ENCODE measurements at places on chromosomes 1 and 21.

DNA sequence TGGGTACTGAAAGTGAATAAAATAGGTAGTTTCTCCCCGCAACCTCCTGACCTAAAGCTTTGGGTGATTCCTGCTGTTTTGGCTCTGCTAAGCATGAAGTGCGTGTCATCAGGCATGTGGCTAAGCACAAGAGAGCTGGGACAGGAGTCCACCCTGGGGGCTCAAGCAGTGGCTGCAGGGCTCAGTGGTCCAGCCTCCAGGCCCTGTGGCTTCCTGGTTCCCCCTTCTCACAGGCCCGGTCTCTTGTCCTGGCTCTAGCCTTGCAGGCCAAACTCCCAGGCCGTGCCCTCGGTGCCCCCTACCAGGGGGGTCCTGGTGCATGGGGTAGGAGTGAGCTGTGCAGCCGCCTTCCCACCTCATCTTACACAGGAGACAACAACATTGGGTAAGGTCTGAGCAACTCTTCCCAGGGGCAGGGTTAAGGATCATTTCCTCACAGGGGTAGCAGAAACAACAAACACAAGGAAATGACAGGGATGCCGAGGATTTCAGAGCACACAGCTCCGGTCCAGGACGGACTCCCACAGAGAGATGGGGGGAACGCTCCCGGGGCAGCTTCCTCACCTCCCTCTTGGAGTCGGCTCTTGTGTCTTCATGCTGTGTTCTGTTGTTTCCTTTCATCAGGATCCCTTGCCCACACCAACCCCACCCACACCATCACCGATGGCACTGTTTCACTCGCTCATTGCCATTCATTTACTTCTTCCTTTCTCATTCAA lies 19.8 kb upstream of the SLC2A1 start:
- DNase-seq, result no peak

DNA sequence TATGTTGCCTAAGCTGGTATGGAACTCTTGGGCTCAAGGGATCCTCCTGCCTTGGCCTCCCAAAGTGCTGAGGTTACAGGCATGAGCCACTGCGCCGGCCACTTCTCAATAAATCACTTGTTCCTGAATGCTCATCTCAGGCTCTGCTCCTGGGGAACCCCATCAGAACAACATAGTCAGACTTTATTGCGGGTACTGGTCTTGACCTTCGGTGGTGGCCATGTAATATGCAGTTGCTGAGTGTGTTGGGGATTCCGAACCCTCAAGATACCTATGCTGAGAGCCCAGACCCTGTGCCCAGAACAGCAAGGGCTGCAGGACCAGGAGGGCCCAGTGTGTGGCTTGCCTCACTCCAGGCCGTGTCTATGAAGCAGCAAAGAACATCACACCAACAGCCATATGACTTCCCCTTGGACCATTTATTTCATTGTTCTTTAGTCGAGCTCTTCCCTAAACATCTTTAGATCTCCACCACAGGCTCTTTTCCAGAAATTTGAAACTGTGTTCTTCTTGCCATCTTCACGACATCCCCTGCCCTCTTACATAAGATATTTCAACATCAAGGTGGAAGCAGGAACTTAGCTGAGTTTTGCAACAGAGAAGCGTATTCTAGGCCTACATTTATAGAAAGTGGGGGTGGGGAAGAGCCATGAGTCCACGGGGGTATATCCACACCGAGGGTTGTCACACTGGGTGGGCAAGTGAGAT lies 12.7 kb upstream of the SDHB start:
- no peak for DNase-seq

- no peak for DNase-seq
Observed at GRCh38 chr21:26961698-26962097, 5.2 kb downstream of the ADAMTS5 start.

DNA sequence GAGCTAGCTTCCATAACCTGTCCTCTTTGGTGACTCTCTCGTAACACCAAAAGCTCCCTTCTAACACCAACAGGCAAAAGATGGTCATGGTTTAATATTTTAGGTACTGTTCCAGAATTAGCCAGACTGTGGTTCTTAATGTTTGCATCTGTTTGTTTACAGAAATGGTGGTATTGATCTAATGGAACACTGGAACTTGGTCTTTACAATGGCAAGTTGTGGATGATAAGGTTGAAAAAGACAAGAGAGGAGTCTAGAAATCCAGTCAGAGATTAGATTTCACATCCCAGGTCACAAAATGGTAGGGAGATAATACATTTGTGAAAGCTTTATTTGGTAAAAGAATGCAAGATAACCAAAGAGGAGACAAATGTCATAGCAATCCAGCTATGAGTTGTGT lies 293.1 kb downstream of the SMYD3 start:
- DNase-seq, result no peak

DNA sequence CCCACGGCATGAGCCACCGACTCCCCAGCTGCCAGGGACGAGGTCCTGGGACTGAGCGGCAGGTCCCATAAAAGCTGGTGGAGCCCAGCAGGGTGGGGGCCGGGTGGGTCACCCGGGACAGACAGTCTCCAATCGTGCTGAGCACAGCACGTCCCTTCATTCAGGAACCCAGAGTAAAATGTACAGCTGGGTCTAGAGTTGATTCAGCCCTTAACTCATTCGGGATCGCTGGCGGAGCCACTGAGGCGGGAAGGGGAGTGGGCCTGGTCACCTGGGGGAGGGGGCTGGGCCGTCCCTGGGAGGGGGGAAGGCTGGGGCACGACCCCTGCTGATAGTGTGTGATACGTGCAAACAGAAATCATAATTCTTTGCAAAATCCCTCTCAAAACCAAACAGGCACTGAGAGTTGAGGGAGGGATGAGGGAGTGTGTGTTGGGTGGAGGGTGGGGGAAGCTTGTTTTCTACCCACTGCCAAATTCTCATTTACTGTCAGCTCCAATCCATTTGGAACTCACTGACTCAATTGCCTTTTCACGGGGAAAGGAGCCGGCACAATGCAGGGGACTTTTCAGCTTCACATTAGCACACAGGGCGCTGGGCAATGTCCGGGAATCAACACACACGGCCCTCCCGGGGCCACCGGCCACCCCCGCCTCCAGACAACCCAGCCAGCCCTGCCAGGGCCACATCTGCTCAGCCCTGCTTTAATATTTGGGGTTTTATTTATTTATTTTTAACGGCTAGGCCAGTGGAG lies 13.8 kb downstream of the CASZ1 start:
- no peak for DNase-seq

GRCh38 chr1:15337656-15338402 lies 71.9 kb upstream of the EFHD2 start:
- peak; percentile 38 for DNase-seq

DNA sequence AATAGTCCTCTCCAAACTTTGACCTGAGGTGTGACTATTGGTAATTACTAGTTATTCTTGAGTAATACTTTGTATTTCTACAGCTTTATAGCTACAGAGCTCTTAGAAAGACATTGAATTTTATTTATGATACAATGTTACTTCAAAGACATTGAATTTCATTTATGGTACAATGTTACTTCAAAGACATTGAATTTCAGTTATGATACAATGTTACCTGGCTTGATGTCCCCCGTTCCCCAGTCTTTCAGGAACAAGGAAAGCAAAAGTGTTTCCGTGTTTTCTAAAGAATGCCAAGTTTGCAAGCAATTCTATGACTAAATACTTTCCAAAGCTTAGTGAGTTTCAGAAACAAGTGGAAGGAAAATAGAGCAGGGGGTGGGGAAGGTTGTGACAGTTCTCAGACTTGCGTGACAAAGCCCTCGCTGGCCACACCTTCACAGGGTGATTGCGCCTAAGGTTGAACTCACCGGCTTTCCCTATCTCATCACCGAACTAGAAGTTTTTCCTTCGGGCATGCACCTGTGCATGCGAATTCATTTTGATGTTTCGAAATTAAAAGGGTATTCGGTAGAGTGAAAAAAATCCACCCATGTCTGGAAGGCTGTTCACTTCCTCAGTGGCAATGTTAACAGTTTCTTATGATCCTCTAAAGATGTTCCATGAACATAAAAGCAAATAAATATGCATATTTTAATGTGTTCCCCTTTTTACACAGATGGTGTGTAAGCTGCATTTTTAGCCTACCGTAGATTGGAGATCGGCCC lies 909 bp upstream of the PAXBP1 start:
- no peak for DNase-seq

DNA sequence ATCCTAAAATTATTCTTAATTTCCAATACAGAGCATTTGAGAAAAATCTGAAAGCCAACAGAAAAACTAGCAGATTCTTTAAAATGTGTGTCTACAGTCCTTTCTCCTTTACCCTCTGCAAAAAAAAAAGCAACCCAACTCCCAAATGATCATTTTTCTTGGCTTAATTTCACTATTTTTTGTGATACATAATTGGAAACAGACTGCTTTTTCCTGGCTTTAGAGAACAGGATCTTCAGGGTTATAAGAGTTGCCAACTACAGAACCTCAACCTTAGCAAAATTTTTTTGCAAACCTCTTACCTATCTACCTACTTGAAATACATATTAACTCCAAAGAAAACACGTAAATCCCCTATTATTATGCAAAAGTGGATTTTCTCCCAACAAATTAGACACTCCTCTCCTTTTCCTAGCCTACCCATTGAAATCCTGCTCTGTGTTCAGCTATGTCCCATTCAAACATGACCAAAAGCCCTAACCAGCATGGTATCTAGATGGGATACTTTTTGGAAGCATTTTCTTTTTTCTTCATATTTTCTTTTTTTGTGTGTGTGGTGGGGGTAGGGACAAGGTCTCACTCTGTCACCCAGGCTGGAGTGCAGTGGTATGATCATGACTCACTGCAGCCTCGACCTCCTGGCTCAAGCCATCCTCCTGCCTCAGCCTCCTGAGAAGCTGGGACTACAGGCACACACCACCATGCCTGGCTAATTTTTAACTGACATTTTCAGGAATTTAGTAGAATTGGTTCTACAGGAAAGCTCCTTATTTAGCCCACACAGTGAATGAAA lies 9.0 kb downstream of the TGFBR3 start:
- DNase-seq, result no peak

DNA sequence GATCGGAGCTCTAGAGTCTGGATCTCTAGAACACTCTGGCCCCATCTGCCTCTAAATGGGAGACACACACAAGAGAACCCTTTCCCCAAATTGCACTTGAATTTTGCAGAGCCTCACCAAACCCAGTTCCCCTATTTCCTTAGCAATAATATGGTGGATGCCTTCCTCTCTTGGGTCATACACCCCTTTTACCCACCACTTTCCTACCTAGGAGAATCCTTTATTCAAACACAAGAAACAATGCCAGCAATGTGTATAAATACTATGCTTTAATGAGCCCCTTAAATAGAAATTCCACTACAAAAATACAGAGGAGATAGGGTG lies 760 bp upstream of the SF3B4 start:
- no peak for DNase-seq

GRCh38 chr21:37244501-37245095 lies 22.5 kb downstream of the VPS26C start:
- no peak for DNase-seq

DNA sequence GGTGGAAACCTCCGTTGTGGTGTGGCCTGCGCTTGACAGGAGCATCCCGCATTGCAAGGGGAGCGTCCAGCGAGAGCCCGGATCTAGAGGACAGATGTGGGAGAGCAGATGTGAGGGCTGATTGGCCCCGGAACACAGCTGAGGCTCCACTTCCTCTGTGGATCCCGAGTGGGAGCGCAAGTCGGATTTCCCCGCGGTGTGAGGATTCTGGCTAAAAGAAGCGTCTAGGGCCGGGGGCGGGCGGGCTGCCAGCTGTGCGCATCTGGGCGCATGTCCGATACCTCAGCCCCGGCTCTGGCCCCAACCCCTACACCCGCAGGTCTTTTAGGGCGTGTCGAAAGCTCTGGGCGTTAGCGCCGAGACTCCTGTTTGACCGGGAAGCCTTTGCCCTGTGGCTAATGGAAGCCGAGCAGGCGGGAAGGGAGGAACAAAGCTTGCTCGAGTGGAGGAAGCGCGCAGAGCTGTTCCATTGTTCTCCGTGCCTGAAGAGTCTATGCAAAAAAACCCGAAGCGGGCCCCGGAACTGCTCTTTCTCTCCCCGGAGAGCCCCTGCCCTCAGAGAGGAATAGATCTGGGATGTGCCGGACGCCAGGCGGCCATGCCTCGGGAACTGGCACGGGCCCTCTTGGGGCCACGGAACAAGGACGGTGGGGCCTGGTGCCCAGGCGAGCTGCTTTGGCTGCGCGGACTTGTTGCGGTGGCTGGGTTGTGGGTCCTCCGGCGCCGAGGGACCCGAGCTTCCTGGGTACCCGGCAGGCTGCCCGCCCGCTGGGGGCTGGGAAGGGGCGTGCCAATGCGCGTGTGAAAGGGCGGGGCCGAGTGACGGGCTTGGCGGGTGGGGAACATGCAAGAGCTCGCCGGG lies 111.1 kb downstream of the NAV1 start:
- peak; percentile 42 for DNase-seq

GRCh38 chr21:42862774-42863503 lies 16.4 kb downstream of the WDR4 start:
- no peak for DNase-seq

DNA sequence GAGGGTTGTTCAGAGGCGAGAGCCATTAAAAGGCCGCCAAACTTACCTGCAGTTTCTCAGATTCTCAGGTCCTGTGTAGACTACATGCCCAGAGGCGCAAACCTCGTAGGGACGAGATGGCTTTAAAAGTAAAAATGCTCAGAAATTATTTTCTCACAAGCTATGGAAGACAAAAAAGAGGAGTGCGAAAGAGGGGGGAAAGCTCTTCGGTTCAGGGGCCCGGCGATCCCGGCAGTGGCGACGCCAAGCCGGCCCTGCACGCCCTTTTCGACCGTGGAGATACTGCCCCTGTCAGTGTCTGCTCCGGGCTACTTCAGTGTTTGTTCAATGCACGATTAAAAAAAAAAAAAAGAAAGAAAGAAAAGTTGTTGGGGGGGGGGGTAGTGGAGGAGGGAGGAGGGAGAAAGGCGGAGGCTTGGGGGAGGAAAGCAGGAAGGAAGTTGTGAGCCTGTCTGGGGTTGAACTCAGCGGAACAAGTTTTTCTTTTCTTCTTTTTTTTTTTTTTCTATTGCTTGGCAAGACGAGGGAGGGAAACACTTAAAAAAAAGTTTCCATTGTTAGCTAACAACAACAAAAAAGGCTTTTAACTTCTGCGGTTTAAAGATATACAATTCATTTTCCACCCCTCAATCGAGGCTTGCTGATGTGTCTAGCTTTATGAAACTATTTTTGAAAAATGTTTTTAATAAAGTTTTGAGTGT lies at the start of gene ITPKB:
Gene ITPKB, minus strand, starts transcription at position 288 of the 701 bp plus-strand sequence. CDS start 1,824 bp downstream, outside the sequence.
- DNase-seq, result no peak

- DNase-seq, result no peak
Observed at GRCh38 chr21:42223826-42224575, 5.1 kb downstream of the ABCG1 start.

Data from thoracic aorta (tissue), 2 donors.